ENCODE measurements at places on chromosomes 12 and 14.

GRCh38 chr14:58199726-58200479 lies at the start of gene ACTR10:
ACTR10 (plus strand) TSS chr14:58200149; CDS start chr14:58200218, 69 bp downstream.
- DNase-seq, result peak; percentile 77

GRCh38 chr12:49296836-49297694 lies 2.1 kb downstream of the PRPH start:
- no peak for DNase-seq

DNA sequence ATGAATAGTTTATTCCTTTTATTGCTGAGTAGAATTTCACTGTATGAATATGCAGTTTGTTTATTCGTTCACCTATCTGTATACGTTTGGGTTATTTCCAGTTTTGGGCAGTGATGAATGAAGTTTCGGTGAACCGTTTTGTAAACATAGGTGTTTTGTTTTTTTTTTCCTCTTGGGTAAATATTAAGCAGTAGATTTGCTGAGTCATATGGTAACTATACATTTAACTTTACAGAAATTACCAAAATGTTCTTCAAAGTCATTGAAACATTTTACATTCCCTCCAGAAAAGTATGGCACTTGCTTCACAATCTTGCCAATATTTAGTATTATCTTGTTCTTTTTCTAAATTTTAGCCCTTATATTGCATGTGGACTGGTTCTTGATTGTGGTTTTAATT lies 3.8 kb upstream of the ABCC9 start:
- DNase-seq, result no peak

- DNase-seq, result no peak
Measured at GRCh38 chr12:64065881-64066451, 156.1 kb downstream of the KICS2 start.

DNA sequence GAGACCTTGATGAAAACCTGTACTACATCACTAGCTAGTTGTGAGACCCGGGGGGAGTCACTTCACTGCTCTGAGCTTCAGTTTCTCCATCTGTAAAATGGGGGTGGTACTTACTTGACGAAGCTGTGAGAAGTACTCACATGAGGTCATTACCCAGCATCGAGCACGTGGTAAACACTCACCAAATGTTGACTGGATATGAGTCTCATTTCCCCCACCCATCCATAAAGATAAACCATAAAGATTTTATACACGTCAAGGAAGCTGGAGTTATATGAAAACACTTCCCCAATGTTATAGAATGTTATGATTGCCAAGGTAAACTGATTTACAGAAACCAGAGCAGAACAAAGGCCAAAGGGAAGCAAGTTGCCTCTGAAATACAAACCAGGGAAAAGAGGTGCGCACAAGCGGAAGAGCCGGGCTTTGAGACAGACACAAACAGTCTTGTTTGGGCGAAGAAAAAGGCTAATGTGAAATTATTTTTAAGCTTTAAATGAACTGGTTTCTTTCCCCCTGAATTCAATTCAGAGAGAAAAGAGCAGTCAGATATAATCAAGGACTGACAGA lies 536.8 kb downstream of the MED13L start:
- DNase-seq, result no peak

DNA sequence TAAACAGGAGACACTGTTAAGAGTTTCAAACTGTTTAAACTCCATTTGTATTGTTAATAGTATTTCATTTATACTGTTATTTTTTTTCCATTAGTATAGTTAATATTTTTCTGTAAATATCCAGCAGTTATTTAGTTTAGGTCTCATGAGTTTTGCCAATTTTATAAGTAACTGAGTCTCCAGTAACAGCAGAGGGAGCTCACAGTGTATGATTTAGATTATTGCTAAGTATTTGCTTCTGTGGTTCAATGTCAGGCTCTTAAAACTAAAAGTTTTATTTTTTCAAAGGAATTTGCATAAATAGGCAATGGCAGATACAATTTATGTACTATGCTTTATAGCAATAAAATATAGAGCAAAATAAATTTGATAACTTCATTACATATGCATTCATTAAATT lies 209.7 kb downstream of the ATXN7L3B start:
- no peak for DNase-seq

DNA sequence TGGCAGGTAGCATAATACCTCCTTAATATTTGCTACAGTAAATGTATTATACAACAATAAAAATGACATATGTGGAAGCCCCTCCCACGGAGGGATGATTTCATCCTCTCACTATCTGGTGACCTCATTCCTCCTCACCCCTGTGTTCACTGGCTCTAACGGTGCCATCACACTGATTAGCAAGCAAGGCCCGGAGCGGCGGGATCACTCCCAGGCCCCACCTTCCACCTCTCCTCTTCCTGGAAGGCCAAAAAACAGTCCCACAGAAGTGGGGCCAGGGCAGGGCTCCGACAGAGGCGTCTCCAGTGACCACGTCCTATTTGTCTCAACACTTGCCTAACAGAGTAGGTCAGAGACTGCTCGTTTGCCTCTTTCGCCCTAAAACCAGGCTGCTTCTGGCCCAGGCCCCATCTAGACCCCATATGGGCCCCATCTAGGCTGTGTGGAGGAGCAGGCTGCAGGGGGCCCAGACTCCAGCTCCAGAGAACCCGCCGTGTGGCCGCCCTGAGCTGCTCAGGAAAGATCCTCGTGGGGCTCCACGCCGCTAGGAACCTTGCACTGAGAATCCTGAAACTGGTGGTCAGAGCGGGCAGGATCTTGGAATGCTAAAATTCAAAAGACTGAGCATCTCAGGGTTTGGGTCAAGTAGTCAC lies 3.7 kb downstream of the SELPLG start:
- no peak for DNase-seq

GRCh38 chr14:105019861-105020814 lies 745 bp downstream of the CDCA4 start:
- DNase-seq, result peak; percentile 28

GRCh38 chr14:99271951-99272631 lies at the start of gene BCL11B:
BCL11B (minus strand) TSS chr14:99272197; CDS start chr14:99271218, 979 bp downstream.
- peak; percentile 68 for DNase-seq

DNA sequence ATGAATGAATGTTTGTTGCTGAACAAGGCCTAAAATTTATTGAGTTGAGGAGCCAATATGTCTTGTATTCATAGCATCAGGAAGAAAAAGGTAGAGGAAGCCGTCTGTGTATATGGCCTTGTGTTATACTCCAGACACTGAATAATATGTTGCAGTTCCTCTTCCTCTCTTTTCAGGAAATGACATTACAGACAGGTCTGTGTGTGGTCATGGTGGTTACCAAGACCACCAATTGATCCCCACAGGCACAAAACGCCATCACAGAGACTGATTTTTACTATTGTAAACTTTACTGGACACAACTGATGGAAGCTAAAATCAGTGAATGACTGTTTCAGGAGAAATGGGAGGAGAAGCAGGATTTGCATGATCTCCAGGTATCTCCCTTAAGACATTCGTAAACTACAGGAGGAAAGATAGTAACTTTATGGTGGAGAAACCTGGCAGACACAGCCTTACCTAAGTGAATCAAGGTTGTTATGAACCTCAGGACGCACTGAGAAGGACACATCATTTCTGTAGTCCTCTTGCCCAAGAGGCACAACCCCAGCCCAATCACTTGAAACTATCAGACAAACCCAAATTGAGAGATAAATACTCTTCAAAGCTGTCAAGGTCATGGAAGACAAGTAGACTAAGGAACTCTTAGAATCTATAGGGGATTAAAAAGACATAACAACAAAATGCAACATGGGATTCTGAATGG lies 334.1 kb upstream of the RGS6 start:
- DNase-seq, result no peak

DNA sequence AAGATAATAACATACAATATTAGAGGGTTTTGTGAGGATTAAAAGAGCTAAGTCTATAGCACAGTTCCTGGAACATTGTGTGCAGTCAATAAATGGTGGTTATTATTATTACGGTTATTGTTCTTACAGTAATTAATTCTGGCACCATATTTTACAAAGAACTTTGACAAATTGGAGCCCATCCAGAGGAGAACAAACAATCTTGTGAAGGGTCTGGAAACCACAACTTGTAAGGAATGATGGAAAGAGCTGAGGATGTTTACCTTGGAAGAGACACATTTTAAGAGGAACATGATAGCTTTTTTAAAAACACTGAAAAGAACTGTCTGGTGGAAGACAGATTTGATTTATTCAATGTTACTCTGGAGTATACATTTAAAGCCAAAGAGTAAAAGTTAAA lies 150.5 kb upstream of the KRR1 start:
- no peak for DNase-seq

GRCh38 chr12:6378709-6379472 lies 3.5 kb upstream of the SCNN1A start:
- no peak for DNase-seq

DNA sequence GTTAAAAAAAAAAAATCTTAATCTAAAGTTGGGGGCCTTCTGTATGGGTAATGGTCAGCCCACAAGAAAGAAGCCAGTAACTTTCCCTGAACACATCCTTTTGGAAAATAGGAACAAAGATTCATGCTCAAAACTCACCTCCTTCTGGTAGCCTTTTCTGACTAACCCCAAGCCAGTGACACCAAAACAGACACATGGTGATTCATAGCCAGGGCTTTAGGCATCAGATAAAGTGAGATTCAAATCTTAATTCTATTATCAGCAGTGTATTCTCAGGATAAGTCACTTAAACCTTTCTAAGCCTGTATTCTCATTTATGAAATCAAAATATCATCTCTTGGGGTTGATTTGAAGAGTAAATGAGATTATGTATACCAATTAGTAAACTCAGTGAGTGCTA lies 4.9 kb downstream of the ATP5MC2 start:
- DNase-seq, result no peak

- DNase-seq, result no peak
Measured at GRCh38 chr14:105817971-105818711, 291.8 kb downstream of the TMEM121 start.

- DNase-seq, result no peak
Measured at GRCh38 chr14:65637780-65638179, 225.2 kb downstream of the FUT8 start.

- DNase-seq, result no peak
Measured at GRCh38 chr12:88308825-88309224, 166.7 kb downstream of the TMTC3 start.

DNA sequence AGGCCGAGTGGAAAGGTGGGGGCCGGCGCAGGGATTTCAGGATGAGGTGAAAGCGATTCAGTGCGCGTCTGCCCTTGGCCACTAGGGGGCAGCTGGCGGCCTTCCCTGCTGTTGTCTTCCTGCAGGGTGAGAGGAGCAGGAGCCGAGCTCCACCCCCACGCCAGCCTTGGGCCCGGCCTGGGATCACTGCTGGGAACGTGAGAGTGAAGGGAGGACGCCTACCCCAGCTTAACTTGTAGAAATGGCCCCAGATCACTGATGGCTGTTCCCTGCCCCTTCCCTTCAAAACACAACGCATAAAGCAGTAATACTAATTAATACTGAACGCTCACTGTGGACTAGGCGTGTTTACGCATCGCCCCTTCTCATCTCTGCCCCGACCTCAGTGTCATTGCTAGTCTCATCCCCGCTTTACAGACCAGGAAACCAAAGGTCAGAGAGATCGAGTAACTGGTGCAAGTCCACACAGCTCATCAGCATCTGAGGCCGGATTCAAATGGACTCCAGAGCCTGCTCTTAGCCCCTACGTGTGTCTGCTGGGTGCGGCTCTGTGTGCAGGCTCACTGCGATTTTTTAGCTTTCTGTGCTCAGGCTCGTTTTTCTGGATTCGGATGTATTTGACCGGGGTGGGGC lies 24.3 kb downstream of the MVK start:
- peak; percentile 35 for DNase-seq

- DNase-seq, result no peak
Measured at GRCh38 chr12:67155863-67156262, 113.3 kb upstream of the CAND1 start.

GRCh38 chr14:76904740-76905569 lies 78.7 kb downstream of the LRRC74A start:
- DNase-seq, result peak; percentile 60

GRCh38 chr14:54048736-54049135 lies 92.1 kb upstream of the BMP4 start:
- no peak for DNase-seq

DNA sequence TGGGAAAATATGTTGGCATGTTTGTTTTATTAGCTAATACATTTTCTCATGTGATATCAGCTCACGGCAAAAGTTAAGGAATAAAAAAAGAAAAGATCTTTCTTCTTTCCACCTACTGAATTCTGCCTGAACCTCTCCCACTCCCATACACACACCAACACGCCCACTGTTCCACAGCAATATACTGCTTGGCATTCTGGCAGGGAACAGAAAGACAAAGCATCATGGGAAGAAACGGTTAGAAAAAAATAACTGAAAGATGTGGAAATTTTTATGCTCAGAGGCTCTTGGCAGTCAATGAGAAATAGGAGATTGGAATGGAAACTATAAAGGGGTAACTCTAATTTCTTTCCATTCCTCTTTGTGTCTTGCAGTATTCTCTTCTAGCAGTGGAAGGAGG lies 268.5 kb downstream of the FOXG1 start:
- no peak for DNase-seq

DNA sequence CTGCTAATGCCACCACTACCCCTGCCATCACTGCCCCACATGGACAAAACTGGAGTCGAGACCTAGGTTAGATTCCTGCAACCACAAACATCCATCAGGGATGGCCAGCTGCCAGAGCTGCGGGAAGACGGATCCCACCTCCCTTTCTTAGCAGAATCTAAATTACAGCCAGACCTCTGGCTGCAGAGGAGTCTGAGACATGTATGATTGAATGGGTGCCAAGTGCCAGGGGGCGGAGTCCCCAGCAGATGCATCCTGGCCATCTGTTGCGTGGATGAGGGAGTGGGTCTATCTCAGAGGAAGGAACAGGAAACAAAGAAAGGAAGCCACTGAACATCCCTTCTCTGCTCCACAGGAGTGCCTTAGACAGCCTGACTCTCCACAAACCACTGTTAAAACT lies 7.1 kb upstream of the OAS2 start:
- DNase-seq, result no peak

GRCh38 chr14:44798386-44799242 lies 163.1 kb downstream of the KLHL28 start:
- DNase-seq, result no peak

DNA sequence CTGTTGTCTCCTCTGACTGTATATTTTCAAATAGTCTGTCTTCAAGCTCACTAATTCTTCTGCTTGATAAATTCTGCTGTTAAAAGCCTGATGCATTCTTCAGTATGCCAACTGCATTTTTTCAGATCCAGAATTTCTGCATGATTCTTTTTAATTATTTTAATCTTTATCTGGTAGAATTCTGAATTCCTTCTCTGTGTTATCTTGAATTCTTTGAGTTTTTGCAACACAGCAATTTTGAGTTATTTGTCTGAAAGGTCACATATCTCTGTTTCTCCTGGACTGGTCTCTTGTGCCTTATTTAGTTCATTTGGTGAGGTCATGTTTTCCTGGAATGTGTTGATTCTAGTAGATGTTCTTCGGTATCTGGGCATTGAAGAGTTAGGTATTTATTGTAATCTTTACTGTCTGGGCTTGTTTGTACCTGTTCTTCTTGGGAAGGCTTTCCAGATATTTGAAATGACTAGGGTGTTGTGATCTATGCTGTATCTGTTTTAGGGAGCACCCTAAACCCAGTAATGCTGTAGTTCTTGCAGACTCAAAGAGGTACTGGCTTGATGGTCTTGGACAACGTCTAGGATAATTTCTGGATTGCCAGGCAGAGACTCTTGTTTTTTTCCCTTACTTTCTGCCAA lies 193.8 kb upstream of the NPAS3 start:
- DNase-seq, result no peak
